Right atrium auricular region (tissue), 2 donors: ENCODE measurements at places on chromosomes 4 and X.

DNA sequence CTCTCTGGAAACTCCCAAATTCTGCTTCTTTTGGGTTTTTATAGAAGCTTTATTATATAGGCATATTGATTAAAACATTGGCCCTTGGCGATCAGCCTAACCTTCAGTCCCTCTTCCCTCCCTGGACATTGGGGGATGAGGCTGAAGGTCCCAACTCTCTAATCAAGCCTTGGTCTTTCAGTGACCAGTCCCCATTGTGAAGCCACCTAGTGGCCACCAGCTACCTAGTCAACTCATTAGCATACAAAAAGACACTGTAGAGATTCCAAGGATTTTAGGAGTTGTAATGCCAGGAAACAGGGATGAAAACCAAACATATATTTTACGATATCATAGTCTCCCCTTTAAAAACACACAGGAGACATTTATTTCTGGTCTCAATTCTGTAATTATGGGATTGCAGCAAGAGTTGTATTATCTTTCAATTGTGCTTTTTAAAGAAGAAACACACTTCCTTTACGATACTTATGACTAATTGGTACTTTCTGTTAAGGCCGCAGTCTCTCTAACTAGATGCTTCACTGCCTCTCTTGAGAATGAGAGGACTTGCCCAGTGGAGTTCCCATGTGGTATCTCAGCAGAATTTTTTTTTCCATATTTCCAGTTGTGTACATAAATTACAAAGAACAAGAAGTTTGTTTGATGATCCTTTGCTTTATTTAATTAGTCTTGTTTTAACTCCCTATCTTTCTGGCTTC lies 58.2 kb downstream of the WDR17 start:
- no peak for DNase-seq

DNA sequence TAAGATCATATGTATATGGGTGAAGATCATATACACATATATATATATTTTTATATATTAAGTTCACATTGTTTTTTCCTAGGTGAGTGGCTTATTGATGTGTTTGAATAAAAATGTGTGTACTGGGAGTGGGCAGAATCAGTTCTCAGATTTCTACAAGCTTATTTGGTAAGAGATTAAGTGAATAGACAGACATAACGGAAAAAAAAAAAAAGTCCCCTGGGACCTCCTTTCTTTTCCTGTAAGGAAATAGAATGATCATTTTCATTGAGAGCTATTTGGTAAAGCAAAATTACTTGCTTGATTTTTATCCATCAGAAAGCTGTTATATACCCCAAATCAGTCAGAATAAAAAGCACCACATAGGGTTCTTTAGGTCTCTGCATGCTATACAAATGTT lies 597.7 kb downstream of the PCDH18 start:
- no peak for DNase-seq

GRCh38 chrX:31435592-31435991 lies 363.8 kb upstream of the FTHL17 start:
- no peak for DNase-seq

DNA sequence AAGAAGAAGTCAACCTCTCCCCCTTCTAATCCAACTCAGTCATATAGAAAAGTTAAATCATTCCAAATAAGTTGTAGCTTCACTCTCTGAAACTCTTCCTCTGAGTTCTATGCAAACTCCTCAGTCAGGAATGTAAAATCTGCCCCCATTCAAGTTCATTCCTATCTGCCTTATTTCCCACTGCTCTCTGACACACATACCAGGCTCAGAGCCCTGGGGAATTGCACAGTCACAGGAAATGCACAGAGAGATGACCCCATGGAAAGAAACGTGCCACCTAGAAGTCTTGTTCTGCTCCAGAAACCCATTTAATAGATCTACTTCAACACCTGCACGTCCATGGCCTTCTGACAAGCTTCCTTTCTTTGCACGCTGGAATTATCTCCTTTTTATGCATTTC lies 236.0 kb upstream of the VCX3A start:
- no peak for DNase-seq

GRCh38 chr4:7213807-7214206 lies 21.5 kb downstream of the SORCS2 start:
- DNase-seq, result no peak

DNA sequence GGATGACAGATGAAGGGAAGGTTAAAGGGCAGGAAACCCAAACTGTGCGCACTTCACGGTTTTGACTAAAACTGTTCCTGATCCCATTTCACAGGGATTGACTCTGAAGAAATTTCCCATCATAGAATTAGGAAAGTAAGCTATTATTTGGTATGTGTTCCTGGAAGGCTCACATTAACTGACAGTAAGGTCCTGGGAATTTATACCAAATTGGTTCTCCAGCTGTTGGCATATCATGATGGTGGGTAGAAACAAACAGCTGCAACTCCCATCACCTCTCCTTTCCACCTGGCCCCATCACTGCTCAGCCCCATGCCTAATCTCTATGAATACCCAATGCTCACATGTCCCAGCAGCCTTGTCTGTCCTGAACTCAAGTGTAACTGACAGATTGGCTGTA lies 121.2 kb downstream of the GPC3 start:
- no peak for DNase-seq

DNA sequence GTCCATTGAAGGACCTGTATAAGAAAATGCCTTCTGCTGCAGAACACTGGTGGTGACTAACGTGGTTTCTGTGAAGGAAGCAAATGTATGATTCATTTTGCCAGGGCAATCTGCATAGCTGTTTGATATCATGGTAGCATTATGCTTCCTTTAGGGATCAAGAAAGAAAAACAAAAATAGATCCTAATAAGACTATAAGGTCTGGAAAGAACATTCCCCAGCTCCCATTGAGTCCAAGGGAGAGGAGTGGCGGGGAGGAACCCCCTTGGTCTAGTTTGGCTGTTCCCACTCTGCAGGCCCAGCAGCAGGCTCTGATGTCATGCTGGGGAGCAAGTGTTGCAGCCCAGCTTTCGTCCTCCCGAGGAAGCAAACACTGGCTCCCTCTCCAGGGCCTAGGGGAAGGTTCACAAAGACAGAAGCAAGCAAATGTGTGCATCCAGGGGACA lies 154.5 kb upstream of the GALNT7 start:
- no peak for DNase-seq

- DNase-seq, result peak; percentile 46
Measured at GRCh38 chr4:6463311-6464289, 8.8 kb downstream of the PPP2R2C start.

DNA sequence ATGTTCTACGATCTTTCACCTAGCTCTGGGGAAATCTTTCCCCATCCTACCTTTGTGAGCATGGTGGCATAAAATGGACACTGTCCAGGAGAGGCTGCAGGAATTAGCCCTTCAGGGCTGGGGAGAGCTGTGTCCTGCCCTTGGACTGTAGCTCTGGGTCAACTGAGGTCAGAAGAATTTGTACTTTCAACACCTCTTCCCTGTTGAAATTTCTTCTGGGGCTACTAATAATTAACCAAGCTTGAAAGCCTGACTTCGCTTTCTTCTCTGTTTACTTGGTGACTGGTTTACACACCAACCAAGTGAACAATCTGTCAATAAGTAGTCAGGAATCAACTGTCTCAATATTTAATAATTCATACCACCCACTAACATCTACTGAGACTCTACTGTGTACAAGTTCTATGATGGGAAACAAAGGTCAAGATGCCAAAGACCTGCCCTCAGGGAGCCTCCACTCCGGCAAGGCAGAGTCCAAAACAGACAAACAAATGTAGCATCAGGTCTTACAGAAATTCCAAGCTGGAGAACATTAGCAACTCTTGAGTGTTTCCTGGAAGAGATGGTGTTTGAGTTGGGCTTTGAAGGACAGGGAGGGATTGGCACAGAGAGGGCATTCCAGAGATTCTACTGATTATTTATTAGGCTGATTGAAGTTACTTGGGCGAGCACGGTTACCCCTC lies 113.1 kb downstream of the ENPP6 start:
- no peak for DNase-seq

DNA sequence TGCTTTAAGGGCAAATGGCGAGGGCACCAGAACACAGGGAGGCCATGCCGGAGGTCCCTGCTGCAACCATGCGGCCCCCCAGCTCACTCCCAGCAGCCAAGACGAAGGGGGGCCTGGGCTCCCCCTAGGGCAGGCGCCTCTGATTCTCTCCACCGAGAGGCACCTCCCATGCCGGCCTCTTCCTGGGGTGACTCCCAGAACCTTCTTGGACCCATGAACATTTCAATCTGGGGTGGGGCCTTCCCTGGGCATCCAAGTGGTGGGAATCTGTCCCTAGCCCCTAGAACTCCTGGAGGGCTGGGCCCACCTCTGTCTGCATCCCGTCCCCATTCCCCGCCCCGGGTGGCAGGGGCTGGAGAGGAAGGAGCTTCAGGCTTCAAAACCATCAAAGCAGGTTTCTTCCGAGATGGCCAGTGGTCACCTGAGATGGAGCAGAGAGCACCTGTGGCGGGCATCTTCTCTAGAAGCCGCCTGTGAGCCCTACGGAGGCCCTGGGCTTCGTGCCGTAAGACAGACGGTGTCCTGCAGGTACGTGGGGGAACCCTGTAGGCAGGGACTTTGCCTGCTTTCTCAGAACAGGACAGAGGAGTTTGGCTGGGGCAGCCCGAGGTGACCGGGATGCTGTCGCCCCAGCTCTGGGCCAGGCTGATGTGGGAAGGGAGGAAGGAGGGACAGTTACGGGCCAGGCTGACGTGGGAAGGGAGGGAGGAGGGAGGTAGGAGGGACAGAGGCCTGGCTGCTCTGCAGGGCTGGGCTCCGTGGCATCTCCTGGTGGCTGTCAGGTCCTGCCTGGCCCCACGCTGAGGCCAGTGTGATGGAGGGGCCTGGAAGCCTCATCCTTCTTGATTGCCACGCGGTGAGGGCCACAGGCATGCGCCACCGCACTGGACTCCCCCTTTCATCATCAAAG lies 6.8 kb upstream of the SLC25A6 start:
- DNase-seq, result no peak

- DNase-seq, result no peak
Measured at GRCh38 chr4:171430495-171430894, 382.7 kb upstream of the GALNTL6 start.

- no peak for DNase-seq
Measured at GRCh38 chr4:21134994-21135393, 434.7 kb downstream of the PACRGL start.

GRCh38 chr4:93776386-93777080 lies 52.0 kb upstream of the ATOH1 start:
- DNase-seq, result no peak

- DNase-seq, result no peak
Measured at GRCh38 chr4:13580036-13580435, 35.7 kb upstream of the NKX3-2 start.

DNA sequence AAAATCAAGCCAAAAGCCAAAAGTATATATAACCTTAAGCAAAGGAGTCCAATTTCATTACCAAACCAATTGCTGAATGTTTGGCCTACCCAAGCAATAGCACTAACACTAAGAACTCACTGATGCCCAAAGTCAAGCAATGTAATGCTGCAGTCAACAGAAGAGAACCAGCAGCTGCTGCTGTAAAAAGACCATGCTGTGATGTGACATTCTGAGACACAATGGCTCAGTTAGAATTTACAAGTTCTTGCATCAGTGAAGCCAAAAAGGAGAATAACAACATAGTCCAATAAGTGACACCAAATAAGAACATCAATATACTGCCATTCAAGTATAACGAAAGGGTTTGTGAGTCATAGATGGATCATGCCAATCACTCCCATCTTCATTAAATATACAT lies 514.0 kb upstream of the DIAPH2 start:
- DNase-seq, result no peak

GRCh38 chrX:22163326-22163725 lies 109.4 kb upstream of the CBLL2 start:
- no peak for DNase-seq

DNA sequence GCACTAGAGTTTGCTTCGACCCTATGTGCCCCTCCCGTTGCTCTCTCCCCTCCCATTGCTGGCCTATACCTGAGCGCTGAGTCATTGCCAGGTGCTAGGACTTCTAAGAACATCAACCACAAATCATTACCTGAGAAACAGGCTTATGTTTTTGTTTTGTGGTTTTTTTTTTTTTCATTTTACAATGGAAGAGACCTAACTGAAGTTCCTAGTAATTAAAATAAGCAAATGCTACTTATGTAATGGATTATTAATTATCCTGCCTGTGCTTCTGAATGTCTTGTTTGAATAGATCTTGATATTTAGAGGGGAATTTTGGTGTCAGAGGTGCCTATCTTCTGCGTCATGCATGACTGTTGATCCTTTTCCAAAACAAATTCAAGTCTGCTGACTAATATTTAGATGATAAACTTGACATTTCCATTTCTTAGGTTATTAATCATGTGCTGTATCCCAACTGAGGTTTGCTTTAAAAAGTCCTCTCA lies 275.4 kb upstream of the CPEB2 start:
- no peak for DNase-seq

GRCh38 chrX:120200851-120201250 lies 42.4 kb downstream of the RHOXF2 start:
- DNase-seq, result peak; percentile 48

GRCh38 chr4:10085386-10085785 lies 31.2 kb downstream of the WDR1 start:
- no peak for DNase-seq

GRCh38 chr4:166021617-166022016 lies 148.6 kb downstream of the TLL1 start:
- no peak for DNase-seq

DNA sequence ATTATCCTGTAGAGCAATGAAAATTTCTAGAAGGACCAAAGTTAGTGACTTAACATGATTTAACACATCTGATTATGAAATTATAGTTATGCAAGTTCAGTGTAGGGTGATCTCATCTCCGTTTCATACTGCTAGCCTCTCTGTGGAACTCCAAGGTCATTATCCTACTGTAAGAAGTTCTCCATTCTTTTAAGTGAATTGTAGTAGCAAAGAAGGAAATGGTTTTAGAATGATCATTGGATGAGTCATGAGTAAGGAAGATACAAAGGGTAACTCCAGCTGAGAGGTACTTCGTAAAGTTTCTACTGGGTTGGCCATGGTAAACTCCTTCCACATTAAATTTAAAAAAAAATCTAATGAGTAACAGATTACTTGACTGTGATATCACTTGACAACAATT lies 215.0 kb upstream of the GIMD1 start:
- DNase-seq, result no peak

- no peak for DNase-seq
Measured at GRCh38 chrX:129663171-129663570, 8.4 kb upstream of the APLN start.

GRCh38 chrX:117532339-117532738 lies 584.3 kb downstream of the KLHL13 start:
- no peak for DNase-seq

DNA sequence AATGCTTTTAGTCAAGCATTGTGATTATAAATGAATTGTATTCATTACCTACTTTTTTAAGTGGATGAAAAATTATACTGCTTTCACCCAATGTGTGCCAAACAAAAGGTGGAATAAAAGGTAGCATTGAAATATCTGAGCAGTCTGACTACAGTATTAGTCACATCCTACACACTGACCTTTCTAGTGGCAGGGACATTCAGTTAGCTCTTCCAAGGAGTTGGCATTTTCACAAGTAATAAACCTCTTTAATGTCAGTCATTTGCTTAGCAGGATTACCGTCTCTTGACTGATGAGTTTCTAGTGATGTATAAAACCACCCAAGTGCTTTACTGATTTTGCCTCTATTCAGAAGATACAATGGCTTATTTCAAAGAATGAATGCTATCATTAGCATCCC lies 687.9 kb downstream of the ARAP2 start:
- no peak for DNase-seq
